ENCODE measurements at places on chromosomes 5 and 9.

DNA sequence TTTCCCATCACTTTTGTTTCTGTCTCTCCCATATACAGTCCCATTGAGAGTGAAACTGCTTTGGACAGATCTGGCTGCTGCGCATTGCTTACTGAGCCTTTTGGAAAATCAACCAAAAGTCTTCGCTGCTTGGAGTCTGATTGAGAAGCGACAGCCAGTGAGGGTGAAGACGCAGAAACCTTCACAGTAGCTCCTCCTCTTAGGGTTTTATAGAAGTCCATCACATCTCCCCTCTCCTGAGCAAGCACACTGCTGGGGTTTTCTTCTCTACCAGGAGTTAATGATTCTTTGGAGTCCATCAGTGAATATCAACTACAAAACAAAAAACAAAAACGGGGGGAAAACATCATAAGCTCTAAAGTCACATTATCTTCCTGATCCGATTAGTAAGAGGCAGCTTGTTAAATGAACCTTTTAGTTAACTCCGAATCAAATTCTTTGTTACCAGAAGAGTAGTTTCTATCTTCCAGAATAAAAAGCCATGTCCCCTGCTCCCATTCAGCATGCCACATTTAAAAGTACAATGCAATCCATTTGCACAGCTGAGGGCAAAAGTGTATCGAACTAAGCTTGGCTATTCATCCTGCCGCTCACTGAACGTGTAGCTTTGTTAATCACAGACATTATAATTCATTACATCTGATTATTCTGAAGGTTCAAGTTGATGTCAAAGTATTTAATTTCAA lies 2.8 kb downstream of the NR3C1 start:
- DNase-seq: peak; percentile 66

DNA sequence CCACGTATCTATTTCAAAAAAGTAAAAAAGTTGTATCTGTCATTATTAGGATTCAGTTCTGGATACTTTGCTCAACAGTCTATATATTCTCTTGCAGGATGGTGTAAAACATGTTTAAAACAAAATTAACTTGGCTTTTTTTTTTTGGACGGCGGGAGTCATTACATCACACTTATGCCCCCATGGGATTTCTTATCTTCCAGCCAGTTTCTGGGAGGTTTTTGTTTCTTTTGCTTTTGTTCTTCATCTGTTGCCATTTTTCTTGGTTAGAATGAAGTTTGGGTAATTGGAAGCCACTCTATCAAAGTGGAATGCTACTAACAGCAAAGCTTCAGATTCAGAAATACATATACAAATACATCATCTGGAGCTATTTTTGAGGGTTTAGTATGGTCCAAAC lies 1.8 kb upstream of the STARD4 start:
- peak; percentile 42 for DNase-seq

GRCh38 chr5:33375900-33376299 lies 64.9 kb upstream of the TARS1 start:
- DNase-seq: no peak

GRCh38 chr5:9160747-9161146 lies 385.1 kb downstream of the SEMA5A start:
- no peak for DNase-seq

DNA sequence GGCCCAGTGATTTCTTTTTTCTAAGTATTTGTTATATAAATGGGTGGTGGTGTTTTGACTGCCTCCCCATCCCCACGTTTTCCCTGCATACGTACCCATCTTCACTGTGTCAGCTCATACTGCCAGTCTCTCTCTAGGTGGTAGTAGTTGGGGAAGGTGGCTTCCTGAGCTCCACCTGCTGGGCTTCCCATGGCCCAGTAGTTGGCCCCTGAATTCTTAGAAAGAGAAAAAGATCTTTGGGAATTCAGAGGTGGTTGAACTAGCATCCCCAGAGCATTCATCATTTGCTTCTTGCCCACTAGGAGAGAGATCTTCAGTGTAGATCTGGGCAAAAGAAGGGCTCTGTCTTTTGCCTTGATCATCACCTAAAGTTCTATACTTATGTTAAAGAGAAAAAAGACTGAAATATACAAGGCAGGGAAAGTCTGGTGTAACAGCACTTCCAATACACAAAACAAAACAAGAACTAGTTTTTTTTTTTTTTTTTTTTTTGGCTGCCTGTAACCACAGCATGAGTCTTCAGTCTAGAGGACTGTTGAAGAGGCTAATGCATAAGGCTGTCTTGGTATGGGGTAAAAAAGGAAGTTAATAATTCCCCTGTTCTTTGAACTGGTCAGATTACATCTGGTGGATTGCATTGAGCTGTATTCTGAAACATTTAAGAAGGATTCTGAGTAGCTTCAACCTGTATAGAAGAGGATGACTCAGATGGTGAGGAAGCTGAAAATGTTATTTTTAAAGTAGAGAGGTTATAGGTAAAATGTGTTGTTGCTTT lies 128.7 kb downstream of the ATG10 start:
- peak; percentile 34 for DNase-seq

Data from cardiac fibroblast (primary cell).